Renal cortex interstitium (tissue), 15 donors: ENCODE measurements at places on chromosomes 7 and 10. TPM values are rescaled to one million over a fixed set of nuclear protein-coding genes. Genes with fewer than 3 reads are reported as not detected.

The ZNF804B gene
- polyA plus RNA-seq: 0.40 TPM

The ODAD2 gene
- polyA plus RNA-seq: 1.2 TPM

The FAM241B gene
- polyA plus RNA-seq: 9.9 TPM

The C10orf62 gene
- polyA plus RNA-seq: 0.27 TPM

The BTBD16 gene
- polyA plus RNA-seq: 0.36 TPM

The SYT15B gene
- polyA plus RNA-seq: 2.3 TPM

The LHFPL3 gene
- 6.5 TPM for polyA plus RNA-seq

The IL6 gene
- polyA plus RNA-seq: not detected

The PRKG1 gene
- polyA plus RNA-seq: 13.7 TPM

The EMX2 gene
- 180 TPM for polyA plus RNA-seq

The KCP gene
- polyA plus RNA-seq: 32.4 TPM

The PLXNA4 gene
- polyA plus RNA-seq: 14.9 TPM

The GNG11 gene
- polyA plus RNA-seq: 28.7 TPM

The NUPR2 gene
- 3.5 TPM for polyA plus RNA-seq

GRCh38 chr7:1552200-1552599, 3.8 kb downstream of the TMEM184A start:
- DNase-seq: no peak

DNA sequence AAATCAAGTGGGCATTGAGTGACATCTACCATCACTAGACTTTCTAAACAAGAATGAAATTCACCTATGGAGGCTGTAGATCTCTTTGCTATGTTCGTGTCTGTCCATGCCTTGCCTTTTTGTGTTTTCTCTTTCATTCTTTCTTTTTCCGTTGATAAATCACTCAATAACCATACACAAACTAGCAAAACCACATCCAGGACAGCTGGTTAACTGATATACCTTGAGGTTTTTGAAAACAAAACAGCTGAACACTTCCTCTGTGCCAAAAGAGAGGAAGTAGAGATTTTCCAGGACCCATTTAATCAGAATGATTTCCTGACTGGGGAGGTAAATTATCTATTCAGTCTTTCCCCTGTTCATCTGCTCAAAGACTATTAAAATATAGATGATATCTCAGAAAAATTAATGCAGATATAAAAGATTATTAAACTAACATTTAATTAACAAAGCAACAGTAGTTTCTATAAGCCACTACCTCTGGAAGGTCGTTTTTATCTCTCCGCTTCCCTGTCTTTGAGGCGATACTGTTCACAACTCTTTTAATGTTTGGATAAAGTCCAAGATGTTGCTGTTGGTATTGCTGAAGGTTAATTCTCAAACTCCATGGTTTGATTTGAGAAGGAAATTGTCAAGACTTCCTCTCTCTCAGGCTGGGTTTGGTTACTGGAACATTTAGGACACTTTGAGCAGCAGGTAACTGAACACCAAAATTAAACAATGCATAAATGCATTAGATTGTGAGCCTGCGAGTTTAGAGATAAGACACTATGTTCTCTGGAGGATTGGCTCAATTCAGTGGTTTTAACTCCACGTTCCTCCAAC, 24.4 kb upstream of the C10orf67 start:
- DNase-seq: no peak

DNA sequence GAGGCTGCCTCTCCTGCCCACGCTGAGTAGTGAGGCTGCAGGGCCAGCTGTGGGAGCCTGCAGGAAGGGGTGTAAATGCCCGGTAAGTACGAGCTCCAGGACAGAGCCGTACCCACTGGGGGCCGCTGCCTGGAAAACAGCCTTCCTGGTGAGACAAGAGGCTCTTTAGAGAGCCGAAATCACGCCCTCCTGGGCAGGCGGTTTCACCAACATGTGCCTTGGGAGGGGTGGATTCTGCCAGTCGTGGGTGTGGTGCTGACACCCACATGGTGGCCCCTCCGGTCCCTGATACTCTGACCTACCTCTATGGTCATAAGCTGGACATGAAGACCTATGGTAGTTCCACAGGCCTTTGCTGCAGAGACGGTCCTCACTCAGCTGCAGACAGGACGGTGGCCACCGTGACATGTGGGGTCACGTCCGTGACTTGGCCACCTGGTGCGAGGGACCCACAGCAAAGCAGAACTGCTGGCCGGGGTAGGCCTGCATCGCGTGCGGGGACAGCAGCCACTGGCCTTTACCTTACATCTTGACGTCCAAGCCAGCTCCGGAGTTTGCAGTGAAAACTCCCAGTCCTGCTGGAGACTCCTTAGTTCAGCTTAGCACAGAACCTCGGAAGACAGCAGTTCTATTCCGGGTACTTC, 46.9 kb downstream of the PITRM1 start:
- DNase-seq: no peak

- no peak for DNase-seq
Observed at GRCh38 chr10:3708852-3709251, 76.2 kb downstream of the KLF6 start.

- no peak for DNase-seq
Observed at GRCh38 chr7:101744588-101744987, 72.8 kb upstream of the CUX1 start.

DNA sequence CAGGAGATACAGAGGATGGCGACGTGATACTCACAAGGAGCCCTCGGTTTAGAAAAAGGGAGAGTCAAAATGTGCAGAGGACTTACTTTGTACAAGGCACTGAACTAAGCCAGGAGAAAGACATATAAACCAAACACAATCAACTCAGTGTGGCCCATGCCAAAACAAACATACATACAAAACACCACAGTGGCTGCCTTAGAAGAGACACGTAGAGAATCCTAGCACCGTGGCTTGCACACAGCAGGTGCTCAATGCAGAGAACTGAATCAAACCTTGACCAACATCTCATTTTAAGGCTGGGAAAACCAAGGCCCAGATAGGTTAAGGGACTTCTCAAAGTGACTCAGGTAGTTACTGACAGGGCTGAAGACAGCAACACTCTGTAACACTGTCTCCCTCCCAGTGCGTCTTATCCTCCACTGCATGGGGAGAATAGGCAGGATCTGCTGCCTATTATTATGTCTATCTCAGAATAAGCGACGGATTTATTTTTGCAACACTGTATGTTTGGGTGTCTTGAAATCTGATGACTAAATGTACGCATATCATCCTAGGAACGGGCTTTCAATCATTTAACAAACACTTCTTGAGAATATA, 11.0 kb downstream of the SORBS1 start:
- no peak for DNase-seq

DNA sequence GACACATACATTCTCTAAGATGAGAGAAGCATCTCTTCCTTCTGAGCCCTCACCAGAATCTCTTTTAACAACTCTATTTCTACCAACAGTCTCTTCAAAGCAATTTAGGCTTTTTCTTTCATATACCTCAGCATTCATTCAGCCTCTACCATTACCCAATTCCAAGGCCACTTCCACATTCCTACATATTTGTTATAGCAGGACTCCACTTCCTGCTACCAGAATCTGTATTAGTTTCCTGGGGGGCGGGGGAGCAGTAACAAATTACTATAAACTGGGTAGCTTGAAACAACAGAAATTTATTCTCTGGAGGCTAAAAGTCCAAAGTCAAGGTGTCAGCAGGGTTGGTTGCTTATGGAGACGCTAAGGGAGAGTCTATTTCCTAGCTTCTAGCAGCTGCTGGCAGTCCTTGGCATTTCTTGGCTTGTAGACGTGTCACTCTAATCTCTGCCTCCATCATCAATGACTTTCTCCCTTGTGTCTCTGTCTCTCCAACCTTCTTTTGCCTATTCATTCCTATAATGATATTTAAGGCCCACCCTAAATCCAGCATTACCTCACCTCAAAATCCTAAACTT, 7.4 kb downstream of the PRPS1L1 start:
- no peak for DNase-seq

GRCh38 chr10:22984066-22984465, 56.2 kb downstream of the ARMC3 start:
- no peak for DNase-seq

- DNase-seq: no peak
Observed at GRCh38 chr7:50658696-50659095, 93.5 kb upstream of the DDC start.

- no peak for DNase-seq
Observed at GRCh38 chr10:132460071-132460470, 63.1 kb downstream of the PWWP2B start.

DNA sequence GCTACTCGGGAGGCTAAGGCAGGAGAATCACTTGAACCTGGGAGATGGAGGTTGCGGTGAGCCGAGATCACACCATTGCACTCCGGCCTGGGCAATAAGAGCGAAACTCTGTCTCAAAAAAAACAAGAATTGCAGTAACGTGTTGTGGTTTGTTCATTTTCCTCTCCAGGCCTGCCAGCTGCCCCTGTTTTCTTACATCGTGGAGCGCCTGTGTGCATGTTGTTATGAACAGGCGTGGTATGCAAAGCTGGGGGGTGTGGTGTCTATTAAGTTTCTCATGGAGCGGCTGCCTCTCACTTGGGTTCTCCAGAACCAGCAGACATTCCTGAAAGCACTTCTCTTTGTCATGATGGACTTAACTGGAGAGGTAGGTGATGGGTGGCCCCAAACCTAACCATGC, 52.1 kb downstream of the TRRAP start:
- DNase-seq: no peak

DNA sequence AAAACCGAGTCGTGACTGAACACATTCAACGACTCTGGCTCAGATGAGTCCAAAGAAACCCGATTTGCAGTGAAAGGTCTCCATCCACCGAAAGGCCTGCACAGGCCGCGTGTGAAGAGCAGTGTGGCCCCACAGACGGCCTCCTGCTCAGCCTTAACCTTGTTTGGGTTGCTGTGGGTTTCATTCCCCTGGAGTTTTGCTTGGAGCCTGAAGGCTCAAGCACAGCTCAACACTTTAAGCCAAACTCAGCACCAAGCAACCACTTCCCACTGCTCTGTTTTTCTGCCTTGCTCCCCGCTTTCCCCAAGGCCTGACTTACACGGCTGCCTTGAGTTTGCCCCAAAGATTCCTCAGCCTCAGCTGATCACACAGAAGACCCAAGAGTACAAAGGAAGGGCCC, 398.2 kb upstream of the NFE2L3 start:
- DNase-seq: no peak

DNA sequence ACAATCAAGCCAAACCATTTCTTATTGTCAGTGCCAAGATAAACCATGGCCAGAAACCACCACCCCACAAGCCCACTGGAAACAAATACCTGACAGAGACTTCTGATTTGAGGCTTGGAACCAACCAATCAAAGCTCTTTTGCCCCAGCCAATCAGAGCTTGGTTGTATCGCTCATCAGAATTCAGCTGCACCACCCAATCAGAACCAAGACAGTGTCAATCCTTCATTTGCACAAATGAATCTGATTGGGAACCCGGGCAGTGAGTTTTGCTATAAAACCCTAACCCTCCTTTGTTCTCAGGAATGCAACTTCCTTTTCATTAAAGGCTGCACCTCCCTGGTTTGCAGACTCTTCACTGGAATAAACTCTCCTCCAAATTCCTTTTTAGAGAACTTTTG, 87.4 kb downstream of the ELAPOR2 start:
- no peak for DNase-seq

DNA sequence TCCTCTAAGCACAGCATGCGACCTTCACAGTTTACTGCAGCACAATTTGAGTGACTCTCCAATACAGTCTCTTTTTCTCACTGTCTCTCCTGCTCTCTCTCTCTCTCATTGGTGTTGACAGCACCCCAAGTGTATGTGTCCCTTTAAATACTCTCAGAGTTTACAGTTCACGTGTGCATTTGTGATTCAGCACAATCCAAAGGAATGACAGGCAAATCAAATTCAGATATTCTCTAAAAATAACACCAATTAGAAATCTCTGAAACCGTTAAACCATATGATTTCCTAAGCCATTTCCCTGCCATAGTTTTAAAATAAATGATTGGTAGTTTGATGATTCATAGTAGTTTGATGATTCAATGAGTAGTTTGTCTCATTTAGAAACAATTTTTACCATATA, 104.0 kb upstream of the GAD2 start:
- no peak for DNase-seq

DNA sequence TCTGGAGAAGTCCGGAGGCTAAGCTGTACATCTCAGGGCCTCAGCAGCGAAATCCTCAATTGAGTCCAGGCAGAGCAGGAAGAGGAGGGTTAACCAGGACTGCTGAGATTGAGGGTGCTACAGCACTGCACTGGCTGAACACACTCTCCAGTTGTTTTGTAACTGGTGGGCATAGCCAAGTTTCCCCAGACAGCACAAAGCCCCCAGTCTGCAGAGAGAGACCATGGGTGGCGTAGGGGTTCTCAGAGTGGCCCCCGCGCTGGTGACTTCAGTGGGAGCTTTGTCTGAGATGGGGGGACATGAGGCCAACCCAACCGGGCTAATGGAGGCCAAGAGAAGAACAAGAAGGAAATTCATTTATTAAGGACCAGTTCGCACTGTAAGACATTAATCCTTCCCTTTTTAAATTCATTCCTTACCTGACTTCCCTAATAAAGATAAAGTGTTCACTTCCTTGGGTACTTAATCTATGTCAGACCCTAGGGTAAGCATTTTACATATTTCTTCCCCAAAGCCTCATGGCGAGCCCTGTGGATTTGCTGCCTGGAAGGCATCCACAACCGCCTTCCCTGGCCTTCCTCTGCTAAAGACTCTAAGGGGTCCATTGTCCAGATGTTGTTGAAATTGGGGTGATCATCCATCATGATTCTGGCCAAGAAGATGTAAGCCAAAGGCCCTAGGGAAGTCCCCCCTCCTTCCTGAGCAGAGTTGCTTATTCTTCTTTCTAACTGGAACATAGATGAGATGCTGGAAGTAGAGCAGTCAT, 121.4 kb upstream of the CHST15 start:
- DNase-seq: no peak

DNA sequence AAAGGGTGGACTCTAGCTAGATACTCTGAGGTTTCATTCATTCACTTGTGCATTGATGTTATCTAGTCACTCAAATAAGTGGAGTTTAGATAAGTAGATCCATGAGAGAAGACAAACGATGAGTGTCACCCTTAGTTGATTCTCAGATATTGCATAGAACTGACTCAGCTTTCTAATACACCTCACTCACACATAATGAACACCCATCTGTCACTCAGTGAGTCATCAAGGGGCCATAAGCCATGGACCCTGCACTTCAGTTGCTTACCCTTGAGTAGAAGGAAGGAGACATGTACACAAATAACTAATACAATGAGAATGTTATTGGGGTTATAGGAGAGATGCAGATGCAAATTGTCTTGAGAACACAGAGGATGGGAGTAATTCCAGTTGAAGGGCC, 163.8 kb downstream of the SORCS3 start:
- no peak for DNase-seq

GRCh38 chr10:22657566-22658225, 56.7 kb downstream of the PIP4K2A start:
- DNase-seq: no peak

- DNase-seq: no peak
Observed at GRCh38 chr10:59595593-59595992, 114.1 kb downstream of the SLC16A9 start.

GRCh38 chr10:54125098-54125747, 675.8 kb downstream of the PCDH15 start:
- no peak for DNase-seq
